Kidney capillary endothelial cell (primary cell): ENCODE measurements at places on chromosomes 7 and 10.

DNA sequence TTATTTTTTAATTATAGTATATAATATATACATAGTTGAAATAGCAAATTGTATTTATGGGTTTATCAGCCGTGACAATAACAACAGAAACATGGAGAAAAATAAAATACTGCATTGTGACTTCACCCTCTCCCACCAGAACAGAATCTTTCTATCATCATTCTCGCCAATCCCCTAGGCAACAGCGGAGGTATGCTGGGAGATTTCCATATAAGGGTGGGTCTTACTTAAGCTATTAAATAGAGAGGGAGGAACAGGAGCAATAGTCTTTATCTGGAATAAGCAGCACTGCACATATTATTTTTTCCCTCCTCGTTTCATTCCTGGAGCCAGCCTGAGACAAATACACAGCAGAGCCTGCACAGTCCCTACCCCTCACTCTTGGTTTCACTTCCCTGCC, 1214.9 kb downstream of the XPNPEP1 start:
- DNase-seq = no peak

DNA sequence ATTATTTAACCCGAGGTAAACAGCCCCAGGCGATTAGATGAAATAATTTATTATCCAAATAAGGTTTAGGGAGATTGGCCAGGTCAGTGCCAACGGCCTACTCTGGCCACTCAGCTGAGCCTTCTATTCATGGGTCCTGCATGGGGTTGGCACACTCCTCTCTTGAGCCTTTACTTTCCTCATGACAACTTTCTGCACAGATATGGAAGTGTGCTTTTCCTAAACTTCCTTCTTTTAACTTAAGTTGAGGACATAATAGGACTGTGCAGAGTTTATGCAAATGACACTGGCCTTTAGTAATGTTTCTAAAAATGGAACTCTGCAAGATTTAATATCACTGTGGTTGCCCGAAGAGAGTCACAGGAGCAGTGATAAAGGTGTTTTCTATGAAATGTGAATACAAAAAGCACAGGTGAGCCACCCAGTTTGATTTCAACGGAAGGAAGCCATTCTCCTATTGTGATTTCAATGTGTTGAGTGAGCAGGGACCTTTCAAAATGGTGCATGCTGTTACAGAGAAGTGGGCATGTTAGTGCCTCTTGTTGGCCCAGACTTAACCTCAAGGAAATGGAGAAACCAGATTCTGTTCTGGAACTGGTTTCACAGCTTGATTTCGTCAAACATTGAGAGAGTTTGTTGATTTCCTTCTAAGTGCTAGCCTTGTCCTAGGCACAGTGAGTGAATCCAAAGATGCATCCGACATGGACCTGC, 55.7 kb downstream of the LYZL2 start:
- DNase-seq = no peak

DNA sequence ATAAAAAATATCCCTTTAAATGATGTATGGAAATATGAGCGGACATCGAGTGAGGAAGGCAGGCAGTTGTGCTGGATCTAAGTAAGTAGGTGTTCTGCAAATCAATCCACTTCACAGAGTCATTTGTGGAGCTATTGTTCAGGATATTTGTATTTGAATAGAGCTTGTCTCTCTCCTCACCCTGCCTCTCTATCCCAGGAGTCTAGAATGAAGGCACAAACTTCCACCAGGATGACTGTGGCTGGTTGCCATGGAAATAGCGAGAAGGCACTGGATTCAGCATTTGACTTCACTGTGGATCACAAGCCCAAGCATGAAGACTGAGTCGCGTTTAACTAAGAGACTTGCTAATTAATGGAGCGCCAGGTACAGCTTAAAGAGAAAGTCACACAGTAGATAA, 53.2 kb downstream of the NPY start:
- DNase-seq = no peak

DNA sequence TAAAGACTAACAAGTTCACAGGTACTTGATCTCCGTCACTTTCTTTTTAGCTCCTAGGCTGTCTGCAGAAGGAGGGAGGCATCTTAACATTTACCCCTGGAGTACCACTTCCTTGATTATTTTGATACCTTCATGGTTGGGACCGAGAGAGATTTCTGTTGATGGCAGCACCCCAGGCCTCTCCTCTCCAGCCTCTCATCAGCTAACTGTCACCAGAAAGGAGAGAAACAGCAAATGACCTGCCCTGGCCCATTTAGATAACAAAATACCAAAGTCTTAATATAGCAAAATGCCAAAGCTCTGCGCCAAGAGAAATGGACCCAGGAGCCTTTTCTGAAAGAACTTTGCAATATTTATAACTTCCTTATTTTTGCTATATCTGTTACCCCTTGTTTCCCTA, 30.0 kb upstream of the KLHL7 start:
- no peak for DNase-seq

- no peak for DNase-seq
Measured at GRCh38 chr10:106493751-106494150, 670.8 kb downstream of the SORCS1 start.

DNA sequence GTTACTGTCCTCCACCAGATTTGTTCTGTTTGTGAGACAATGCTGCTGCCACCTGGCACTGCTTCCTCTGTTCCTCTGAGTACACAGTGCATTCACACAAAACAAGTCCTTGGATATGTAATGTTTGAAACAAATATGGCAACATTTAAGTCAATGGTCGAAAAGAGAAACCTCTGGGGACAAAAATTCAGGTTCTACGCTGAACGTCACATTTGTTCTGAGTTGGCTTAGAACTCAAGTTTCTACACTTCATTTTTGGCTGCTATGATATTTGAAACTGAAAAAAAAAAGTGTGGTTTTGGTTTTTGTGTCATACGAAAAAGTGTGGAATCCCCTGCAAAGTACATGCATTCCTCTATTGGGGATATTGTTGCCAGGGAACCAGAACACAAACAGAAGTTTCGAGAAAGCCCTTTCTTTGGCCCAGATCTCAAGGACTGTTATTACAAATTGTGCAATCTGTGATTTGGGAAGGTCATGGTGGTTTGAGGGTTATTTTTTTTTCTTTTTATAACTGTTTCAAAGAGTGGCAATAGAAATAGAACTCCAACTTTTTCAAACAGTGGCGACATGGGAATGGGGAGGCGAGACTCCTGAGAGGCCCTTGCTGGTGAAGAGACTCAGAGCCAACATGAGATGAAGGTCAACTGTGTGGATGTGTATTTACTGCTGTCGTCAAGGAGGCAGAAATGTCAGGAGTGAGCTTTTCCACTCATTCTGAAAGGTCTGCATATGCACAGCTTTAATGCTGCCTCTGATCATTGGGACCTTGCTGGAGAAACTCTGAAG, 127.5 kb downstream of the CUBN start:
- no peak for DNase-seq

- DNase-seq = no peak
Measured at GRCh38 chr7:29386196-29386765, 177.4 kb upstream of the PRR15 start.

DNA sequence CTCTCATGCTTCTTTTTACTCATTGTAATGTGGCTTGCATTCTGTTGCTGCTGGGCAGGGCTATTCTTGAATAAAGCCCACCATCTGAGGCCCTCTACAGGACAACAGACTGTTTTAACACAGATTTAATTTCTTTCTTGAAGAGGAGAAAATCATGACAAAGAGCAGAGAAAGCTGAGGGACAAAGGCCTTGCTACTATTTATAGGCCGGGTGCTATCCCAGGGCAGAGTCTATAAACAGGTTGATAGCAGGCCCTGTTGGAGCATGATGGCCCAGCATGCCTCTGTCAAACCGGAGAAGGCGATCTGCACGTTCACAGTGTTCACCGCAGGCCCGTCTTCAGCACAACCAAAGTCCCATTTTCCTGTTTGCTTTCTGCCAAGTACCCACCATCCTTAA, 3.0 kb downstream of the VIPR2 start:
- no peak for DNase-seq

DNA sequence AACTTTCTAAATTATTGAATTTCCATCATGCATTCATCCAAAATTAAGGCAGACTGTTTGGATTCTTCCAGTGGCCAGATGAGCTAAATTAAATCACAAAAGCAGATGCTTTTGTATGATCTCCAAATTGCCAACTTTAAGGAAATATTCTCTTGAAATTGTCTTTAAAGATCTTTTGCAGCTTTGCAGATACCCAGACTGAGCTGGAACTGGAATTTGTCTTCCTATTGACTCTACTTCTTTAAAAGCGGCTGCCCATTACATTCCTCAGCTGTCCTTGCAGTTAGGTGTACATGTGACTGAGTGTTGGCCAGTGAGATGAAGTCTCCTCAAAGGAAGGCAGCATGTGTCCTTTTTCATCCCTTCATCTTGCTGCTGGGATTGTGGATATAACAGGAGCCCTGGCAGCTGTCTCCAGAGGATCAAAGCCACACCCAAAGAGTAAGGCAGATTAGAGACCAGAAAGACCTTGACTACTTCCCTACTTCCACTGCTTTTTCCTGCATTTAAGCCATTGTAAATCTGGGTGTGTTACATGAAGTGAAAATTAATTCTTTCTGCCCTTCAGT, 8.2 kb upstream of the CFAP69 start:
- DNase-seq = no peak

- DNase-seq = no peak
Measured at GRCh38 chr10:75565286-75566251, 134.1 kb downstream of the LRMDA start.

GRCh38 chr7:101542527-101543241, 86.4 kb downstream of the MYL10 start:
- DNase-seq = peak; percentile 40

DNA sequence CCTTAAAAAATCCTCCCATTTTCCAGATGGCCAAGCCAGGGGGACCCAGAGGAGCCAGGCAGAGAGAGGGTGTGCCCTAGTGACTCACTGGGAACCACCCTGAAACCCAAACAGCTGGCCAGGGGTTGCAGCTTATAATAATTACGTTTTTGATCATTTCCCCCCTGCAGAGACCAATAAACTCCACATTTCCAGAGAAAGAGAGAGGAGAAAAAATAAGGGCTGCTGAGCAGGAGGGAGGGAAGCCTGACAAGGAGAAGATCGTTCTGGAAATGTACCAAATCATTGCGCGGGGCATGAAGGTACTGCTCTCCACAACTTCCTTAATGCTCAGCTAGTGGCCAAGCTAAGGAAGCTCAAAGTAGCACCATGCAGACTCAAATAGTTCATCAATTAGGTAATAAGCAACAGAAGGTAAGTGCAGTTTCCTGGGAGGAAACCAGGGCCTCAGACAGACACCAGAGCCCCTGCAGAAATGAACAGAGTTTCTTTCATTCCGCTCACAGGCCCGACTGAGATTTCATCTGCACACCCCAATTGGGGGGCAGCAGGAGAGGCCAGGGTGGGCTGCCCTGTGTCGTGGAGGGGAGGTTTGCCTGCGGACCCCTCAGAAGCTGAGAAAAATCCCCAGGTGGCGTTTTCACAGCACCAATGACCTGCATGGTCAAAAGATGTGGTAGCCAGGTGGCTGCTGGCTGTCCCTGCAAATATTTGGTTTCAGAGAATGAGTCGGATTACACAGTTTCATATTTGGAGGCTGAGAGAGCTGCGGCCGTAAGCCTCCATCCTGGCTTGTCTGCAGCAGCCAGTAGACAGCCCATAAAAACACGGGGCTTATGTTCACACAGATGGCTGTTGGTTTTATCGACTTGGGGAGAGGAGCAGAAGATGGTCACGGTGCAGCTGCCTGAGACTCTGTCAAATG, 153.2 kb upstream of the LYZL2 start:
- DNase-seq = no peak

- no peak for DNase-seq
Measured at GRCh38 chr10:83301732-83302131, 837.6 kb upstream of the GHITM start.

DNA sequence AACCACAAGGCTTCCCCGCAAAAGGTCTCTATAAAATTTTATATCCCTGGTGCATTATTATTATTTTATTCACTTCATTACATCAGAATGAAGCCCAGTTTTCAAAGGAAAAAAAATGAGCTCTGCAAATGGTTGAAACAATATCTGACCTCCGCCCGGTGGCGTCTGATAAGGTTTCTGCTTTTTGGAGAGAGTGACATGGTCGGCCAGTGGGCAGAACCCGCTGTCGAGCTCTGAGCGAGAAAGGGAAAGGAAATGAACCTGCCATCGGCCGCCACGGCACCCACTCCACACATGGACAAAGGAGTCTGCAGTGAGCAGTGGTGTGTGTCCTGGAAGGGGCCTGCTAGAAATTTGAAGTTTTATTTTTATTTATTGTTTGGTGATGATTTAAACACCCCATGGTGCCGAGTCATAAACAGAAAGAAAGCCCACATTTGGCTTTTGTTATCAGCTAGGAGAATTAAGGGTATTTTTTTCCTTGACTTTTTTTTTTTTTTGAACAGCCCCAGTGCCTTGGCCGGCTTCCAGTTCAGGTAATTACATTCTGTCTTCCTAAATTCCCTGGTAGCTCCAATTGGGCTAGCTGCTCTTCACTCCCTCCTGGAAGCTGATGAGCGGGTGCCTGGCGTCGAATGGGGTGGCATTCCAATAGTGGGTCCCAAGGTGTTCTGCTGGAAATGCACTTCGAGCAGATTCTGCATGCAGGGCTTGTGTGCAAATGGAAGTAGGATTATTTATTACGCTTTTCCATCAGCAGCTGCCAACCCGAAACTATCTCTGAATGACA, 149.4 kb upstream of the MKI67 start:
- no peak for DNase-seq

- peak; percentile 56 for DNase-seq
Measured at GRCh38 chr10:97333601-97334369, 744 bp downstream of the FRAT2 start.

- DNase-seq = no peak
Measured at GRCh38 chr10:31770307-31770902, 158.2 kb downstream of the ARHGAP12 start.

DNA sequence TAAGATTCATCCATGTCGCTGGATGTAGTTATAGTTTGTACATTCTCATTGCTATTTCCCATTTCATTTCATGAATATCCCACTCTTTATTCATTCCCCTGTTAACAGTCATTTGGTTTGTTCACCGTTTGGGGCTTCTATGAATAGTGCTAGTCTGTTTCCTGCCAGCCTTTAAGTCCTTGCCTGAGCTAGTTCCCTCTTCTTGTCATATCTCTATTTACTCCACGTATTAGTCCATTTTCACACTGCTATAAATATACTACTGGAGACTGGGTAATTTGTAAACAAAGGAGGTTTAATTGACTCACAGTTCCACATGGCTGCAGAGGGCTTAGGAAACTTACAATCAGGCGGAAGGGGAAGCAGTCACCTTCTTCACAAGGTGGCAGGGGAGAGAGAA, 56.2 kb downstream of the PLCE1 start:
- DNase-seq = no peak

GRCh38 chr7:46032353-46032752, 111.3 kb upstream of the IGFBP3 start:
- DNase-seq = no peak
